ENCODE measurements at places on chromosomes 1 and 21.

DNA sequence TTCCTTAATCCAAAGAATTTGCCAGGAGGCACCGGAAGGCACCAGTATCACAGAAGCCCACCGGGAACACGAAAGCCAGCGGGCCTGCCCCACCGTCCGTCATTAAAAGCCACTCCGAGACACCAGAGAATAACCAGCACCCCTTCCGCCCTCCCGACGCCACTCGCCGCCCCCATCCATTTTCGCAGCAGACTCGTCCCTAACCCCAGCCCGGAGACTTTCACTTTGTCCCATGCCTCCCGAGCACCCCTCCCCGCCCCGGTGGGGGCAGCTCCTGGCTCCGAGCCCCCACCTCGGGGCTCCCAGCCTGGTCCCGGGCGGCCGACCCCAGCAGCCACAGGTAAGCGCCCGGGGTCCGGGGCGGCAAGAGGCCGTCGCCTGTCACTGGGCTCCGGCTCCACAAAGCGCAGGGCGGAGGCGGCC, 105.4 kb downstream of the SLC45A1 start:
- DNase-seq, result no peak

DNA sequence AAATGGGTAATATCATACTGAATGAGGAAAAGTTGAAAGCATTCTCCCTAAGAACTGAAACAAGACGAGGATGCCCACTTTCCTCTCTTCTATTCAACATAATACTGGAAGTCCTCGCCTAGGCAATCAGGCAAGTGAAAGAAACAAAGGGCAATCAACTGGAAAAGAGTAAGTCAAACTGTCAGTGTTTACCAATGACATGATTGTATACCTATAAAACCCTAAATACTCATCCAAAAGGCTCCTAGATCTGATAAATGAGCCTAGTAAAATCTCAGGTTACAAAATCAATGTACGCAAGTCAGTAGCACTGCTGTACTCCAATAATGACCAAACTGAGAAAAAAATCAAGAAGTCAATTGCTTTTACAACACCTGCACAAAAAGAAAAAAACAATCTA, 575.8 kb upstream of the PRMT6 start:
- no peak for DNase-seq

DNA sequence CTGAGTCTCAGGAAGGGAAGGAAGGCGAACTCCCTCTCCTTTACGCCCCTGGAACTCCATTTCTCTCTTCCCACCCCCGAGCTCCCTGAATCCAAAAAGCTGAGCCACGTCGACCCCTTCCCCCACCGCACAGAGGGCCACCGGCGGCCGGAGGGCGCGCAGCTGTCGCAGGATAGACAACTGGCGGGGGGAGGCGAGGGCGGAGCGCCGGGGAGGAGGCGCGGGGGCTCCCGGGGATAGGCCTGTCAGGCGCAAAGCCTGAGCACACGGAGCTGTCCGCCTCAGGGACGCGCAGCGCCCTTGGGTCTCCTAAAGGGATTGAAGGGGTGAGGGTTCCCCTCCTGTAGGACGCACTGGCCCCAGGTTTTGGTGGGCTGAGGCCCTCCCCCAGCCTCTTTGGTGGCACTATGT, 752 bp upstream of the ACTA1 start:
- DNase-seq, result no peak

DNA sequence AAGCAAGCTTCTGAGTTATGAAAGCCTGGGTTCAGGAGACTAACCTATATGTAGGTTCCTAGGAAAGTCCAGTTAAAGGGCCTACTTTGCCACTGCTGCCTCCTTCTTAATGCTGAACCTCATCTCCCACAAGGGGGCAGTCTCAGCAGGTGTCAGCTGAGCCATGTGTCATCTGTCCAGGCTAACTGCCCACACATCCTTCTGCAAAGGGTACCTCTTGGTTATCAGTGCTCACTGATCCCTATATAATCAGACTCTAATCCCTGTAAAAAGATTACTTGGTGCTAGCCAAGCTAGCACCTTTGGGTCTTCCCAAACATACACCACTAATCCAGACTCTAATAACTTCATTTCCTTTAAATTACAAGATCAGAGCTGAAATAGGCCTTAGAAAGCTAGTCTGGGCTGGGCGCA, 9.0 kb downstream of the PRDX1 start:
- no peak for DNase-seq

- no peak for DNase-seq
Observed at GRCh38 chr1:93592551-93592949, 89.1 kb downstream of the BCAR3 start.

DNA sequence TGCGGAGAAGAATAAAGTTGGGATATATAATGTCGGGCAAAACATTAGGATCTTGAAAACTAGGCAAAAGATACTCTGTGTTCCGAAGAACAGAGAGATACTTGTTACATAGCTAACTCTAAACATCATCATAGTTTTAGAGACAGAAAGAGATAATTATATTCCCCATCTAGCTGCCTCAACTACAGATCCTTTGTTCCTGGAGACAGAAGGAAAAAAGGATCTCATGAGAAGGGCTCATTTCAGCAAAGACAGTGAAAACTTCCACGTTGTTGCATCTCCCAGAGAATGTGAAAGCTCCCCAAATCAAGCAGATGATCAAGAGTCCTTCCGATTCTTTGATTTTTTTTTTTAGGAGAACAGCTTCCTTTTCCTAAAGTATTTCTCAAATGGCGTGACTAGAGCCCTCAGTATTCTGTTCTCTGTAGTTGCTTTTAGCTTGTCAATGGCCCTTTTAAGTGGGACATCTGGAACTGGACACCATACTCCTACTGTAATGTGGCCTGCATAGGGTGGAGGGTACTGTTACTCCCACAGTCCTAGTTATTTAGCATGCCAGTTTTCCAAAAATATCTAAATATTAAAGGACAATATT, 1048.2 kb downstream of the TTLL7 start:
- DNase-seq, result no peak

GRCh38 chr21:33110340-33110715, 40.4 kb downstream of the OLIG1 start:
- no peak for DNase-seq

- no peak for DNase-seq
Observed at GRCh38 chr1:114353262-114353661, 157.7 kb downstream of the TRIM33 start.

DNA sequence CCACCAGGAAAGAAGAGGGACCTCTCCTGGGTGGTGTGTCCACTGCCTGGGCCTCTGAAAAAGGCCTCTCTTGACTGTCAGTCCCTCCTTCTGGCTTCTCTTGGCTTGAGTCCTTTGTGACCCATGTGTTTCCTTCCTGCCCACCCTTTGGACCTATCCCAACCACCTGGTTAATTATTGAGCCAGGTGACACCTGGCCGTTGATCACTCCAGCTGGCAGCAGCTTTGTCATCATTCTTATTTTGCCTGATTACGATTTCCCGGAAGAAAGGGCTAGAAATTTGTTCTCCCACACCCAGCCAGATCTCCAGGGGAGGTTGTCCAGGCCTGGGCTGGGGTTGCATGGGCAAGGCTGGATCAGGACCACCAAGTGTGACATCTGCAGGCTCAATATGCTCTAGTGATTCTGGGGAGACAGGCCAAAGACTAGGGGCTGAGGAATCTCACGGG, 24.8 kb downstream of the CSF1 start:
- DNase-seq, result no peak

DNA sequence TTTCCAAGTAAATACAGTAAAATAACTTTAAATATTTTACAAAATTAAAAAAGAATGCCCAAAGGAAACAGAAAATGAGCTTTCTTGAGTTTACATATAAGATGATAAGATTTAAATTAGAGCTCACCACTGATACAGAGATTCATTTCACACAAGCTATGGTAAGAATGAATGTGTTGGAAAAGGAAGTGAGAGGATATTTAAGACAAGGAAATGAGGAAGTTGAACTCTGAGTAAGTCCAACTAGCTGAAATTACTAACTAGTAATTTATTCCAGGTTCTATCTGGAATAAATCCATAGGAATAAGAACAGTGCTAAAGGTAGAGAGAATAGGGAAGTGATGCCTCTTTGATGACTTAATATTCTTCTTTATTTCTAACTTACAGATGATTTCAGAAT, 42.4 kb downstream of the FNBP1L start:
- DNase-seq, result no peak

GRCh38 chr1:56819387-56819899, at the start of gene FYB2:
FYB2 (minus strand) TSS chr1:56819404; CDS start chr1:56819290, 114 bp downstream.
- no peak for DNase-seq

DNA sequence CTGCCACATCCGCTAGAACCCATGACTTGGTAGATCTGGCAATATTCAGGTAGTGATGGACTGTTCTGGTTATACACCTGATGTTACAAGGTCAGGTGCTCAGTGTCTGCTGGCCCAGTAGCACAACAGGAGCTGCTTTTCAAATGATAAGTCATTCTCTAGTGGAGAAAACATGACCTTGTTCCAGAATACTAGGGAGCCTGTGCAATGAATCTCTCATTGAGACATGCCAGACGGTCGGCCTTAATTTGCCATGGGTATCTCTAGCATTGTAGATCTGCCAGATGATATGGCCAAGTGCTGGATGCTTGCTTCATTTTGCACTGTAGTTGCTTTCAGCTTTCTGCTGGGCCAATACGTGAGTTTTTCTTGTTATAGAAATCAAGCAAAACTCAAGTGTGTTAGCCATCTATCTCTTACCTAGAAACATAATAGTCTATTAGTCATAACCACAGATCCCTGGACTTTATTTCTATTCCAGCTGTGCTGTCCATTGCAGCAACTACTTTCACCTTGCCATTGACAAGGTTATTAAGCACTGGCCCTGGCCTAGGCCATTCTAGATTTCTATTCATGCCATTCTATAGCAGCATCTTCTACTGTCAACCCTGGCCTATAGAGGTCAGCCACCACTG, 13.9 kb upstream of the CENPF start:
- no peak for DNase-seq
